ENCODE measurements at places on chromosomes 12 and 14. TPM values are rescaled to one million over a fixed set of nuclear protein-coding genes. Genes with fewer than 3 reads are reported as not detected.

The KCNH3 gene
- not detected for total RNA-seq

The KRT75 gene
- not detected for total RNA-seq

The DPPA3 gene
- not detected for total RNA-seq

The TMEM30B gene
- 21.5 TPM for total RNA-seq

- DNase-seq = no peak
These were observed 4.6 kb upstream of the HIP1R start for GRCh38 chr12:122830517-122831214.

DNA sequence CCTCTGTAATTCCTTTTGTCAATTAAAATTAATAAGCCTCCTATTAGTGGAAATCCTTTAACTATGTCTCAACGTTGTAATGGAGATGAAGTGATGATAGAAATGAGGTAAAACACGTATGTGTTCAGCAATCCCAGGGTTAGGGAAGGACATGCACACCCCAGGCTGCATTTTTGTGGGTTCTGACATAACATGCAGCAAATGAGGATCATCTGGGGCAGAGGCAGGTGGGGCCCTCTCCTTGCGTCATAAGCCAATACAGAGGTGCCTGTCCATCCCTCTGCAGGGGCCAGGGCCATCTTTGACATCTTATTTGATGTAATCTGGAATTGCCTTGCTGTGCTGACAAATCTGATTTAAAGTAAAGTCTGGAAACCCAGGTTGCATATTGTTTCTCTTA lies 73.2 kb downstream of the MYRFL start:
- no peak for DNase-seq

GRCh38 chr12:55727643-55728185 lies 1.1 kb downstream of the CD63 start:
- DNase-seq = no peak

GRCh38 chr12:53944907-53945847 lies 6.5 kb downstream of the HOXC13 start:
- DNase-seq = peak; percentile 42

DNA sequence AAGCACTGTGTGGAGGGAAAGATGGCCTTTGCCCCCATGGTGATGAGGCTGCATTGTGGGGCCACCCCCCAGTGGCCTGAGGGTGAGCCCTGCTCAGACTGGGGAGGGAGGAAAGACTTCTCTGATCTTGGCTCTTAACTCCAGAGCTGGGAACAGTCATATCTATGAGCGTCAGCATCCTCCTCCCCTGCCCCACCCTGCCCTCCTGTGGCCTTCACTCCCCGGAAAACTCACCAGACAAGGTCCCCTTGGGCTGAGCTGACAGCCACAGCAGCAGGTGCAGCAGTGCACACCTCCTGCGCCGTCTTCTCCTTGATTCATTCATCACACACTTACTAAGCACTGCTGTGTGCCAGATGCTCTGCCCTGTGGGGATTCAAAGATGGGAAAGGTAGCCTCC lies 98.8 kb downstream of the B4GALNT3 start:
- no peak for DNase-seq

GRCh38 chr12:59069516-59069915 lies 149.2 kb upstream of the LRIG3 start:
- DNase-seq = no peak

- DNase-seq = no peak
These were observed 33.5 kb upstream of the ARHGAP5 start for GRCh38 chr14:32043624-32044023.

GRCh38 chr14:104181761-104182530 lies 43.6 kb downstream of the KIF26A start:
- no peak for DNase-seq

- DNase-seq = no peak
These were observed 28.3 kb downstream of the PUS7L start for GRCh38 chr12:43730283-43730682.

- no peak for DNase-seq
These were observed 149.6 kb downstream of the ITPR2 start for GRCh38 chr12:26683443-26683842.

DNA sequence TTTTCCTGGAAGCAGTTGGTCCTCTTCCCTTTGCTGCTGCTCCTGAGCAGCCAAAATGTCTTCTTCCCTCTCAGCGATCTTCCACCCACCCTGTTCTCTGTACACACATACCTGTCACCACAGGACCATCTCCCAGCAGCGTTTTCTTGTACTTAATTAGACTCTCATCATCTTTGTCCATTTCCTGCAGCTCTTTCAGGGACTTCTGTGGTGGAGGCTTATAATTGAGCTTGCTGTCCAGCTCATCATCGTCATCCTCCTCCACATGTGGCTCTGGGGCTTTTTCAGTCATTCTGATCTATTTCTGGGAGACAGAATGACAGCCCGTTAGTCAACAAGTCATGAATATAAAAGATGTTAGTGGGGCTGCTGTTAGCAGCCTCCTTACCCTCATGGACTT lies 11.0 kb downstream of the ARHGDIB start:
- no peak for DNase-seq

DNA sequence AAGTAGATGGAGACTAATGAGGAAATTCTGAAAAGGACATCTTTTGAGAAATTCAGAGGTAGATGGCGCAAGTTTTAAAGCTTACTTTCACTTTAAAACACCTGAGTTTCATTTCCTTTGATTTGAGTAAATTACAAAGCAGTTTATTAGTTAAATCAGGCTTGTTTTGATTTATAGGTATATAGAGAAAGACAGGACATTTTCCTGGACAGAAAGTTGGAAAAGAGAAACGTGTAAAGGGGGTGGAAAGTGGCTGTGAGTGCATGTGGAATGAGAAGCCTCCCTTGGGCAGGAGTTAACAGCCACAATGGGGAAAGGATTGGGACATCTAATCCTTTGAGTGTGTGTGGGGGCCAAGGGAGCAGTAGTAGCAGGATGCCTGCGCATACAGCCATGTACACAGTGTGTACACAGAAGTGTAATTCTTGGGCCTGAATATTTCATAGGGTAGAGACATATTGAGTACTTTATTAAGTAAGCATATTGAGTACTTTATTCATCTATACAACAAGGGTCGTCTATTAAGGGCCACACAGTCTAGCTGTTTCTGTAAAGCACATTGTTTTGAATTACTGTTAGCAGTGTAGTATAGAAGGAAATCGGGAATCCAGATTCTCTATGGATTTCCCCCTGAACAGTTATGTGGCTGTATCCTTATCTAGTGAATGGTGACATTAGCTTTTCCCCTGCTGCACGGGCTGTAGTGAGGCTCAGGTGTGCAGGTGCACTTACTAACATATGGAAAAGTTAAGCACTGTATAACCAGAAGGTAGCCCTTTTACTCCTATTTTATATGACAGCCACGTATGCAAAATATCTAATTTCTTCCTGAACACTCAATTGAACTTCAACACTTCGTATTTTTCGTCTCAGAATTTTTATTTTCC lies 19.1 kb downstream of the MARK3 start:
- no peak for DNase-seq

- no peak for DNase-seq
These were observed 898 bp upstream of the RAB15 start for GRCh38 chr14:64973026-64973442.

DNA sequence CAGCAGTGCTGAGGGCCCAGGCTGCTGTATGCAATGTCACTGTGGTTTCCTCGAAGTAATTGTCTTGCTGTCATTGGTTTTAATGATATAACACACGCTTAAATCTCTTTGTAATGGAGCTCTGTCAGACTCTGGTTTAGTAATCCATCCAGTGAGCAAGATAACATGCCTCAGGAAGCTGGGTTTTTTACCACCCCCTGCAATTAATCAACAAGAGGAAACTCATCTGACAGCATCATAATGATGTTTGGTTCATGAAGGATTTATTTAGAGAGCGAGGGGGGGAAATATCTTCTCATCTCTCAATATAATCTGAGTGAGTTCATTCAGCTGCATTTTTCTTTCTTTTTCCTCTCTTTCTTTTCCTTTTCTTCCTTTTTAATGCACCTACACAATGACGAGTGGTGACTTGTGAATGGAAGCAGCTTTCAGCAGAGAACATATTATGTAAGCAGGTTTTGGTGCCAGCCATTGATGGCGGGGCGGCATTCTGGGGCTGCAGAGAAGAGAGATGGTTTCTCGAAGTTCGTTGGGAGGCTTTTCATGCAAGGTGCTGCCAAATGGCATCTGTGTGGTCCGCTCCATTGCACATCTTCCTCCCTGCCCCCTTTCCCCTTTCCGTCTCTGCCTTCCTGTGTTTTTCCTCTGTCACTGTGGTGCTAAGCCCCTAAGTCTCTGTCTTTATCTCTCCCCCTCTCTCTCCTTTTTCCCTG lies 6.7 kb downstream of the RPH3A start:
- no peak for DNase-seq

DNA sequence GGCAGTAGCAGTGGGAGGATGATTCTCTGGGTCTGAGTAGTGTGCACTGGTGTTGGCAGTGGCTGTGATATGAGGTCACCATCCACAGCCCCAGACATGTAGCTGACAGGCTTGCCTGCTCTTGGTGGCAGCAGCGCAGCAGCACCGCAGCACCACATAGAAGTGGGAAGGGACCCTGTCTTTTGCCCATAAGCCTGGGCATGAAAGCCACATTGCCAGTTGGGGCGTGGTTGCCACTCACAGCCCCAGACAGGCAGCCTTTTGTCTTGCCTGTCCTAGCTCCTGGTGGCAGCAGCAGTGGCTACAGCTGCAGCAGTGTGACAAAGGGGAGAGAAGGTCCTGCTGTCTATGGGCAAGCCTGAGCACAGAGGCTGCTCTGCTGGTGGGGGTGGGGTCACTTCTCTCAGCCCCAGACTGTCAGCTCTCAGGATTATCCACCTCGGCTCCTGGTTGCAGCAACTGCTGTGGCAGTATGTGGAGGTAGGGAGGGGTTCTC lies 71.5 kb downstream of the BRMS1L start:
- no peak for DNase-seq

GRCh38 chr14:25009891-25010290 lies 40.1 kb downstream of the STXBP6 start:
- DNase-seq = no peak

DNA sequence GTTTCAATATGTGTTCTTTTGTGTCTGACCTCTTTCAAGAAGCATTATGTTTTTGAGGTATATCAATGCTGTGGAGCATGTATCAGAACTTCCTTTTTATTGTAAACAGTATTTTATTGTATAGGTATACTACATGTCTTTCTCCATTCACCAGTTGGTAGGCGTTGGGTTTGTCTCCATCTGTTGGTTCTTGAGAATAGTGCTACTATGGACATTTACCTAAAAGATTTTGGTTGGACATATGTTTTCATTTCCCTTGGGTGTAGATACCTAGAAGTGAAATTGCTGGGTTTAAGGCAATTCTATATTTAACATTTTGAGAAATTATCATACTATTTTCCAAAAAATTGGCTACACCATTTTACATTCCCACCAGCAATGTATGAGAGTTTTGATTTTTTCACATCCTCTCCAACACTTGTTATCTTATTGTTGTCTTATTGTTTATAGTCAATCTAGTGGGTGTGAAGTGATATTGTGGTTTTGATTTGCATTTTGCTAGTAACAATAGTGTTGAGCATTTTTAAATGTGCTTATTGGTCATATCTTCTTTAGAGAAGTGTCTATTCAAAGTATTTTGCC lies 409.2 kb downstream of the IPO8 start:
- DNase-seq = no peak

DNA sequence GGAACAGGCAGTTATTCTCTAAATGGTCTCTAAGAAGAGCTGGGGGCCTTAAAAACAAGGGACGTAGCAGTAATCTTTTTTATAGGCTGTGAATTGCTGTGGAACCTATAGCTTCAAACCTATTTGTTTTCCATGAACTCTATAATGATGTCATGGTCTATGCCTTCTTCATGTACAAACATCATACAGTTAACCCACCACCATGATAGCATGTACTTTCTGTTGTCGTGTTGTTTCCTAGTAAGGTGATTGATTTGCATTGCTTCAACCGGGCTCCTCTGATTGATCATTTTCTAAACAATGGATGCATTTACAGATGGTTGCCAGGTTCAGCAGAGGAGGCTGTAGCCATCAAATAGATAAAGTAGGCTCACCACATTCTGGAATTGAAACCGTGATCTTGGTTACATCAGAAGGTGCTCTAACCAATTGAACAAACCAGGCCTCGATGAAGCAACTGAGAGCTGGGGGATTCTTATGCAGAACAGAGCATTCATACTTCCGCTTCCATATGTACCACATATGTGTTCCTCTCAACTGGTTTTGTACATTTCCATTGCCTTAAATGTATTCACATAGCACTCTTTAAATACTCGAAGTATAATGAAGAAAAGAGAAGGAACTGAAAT lies 25.6 kb upstream of the PCNX1 start:
- DNase-seq = no peak

DNA sequence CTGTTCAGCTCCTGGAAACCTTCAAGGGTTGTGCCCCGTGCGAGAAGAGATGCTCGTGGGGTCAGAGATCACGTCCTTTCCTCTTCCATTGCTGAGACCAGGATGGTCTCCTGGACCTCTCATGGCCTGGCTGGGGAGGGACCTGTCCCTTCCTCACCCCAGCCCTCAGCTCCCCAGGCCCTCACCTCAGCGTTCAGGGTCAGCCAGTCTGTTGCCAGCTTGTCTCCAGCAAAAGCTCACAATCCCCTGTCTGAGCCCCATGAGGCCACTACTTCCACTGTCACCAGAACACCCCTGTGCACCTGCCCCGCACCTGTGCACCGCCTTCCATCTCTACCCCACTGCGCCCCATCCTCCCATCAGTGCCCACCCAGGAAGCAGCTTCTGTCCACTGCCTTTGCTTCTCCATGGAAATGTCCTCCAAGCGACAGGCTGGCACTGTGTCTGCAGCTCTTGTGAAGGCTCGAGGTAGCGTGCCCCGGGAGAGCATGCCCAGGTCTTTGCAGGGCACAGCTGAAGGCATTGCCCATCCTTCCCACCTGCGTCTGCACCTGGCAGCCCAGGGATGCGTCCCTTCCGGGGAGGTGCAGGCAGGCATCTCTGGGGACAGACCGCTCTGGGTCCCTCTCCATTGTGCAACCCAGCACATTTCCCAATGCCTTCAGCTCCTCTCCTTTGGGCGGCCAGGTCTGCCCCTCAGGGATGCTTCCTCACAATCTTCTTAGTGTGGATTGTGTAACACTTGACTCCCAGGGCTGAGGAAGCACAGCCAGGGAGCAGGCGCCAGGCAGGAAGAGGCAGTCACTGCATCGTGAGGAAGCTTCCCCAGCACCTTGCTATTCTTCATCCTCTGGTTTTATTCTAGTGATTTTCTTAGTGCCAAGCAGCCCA lies 179.6 kb downstream of the ADGRD1 start:
- DNase-seq = no peak
